ENCODE measurements at places on chromosomes 7 and 10. TPM values are rescaled to one million over a fixed set of nuclear protein-coding genes. Genes with fewer than 3 reads are reported as not detected.

The PNLIP gene
- total RNA-seq, result not detected

The SYT15 gene
- 1.0 TPM for total RNA-seq

The SYT15B gene
- total RNA-seq, result 0.32 TPM

The PPP1R3A gene
- not detected for total RNA-seq

The GHRHR gene
- not detected for total RNA-seq

The SUN3 gene
- 0.97 TPM for total RNA-seq

The ANKRD7 gene
- total RNA-seq, result 0.47 TPM

The AKR1B15 gene
- total RNA-seq, result not detected

The MYH16 gene
- total RNA-seq, result not detected

The REPIN1 gene
- total RNA-seq, result 40.9 TPM

DNA sequence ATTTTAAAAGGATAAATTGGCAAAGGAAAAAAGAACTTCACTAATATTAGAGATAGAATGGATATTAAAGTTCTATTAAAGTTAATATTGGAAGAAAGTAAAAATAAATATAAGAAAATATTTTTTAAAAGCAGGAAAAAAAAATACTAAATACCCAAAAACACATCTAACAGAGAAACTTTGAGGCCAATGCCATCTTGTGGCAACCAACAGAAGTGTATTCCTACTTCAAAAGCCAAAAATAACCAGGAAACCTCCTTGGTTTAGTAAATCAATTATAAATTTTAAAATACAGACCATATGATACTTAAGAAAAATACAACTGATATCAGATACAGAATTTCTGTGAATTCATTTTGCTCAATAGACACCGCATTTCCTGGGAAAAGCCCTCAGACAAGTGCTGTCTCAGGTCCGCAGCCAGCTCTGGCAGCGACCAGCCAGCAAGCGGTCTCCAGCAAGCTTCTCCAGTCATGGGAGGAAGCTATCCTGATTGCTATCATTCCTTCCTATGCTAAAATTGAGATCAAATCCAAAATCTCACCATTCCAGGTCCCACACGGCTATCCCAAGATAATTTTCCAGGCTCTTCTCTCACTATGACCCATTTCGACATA lies 65.3 kb downstream of the LMBR1 start:
- no peak overlapping the region for H3K27ac ChIP-seq
- peaks cover 1% of the 10 kb centered on the region for H3K36me3 ChIP-seq
- H3K4me3 ChIP-seq, result no peak overlapping the region
- no peaks in the 10 kb centered on the region for H3K4me1 ChIP-seq

DNA sequence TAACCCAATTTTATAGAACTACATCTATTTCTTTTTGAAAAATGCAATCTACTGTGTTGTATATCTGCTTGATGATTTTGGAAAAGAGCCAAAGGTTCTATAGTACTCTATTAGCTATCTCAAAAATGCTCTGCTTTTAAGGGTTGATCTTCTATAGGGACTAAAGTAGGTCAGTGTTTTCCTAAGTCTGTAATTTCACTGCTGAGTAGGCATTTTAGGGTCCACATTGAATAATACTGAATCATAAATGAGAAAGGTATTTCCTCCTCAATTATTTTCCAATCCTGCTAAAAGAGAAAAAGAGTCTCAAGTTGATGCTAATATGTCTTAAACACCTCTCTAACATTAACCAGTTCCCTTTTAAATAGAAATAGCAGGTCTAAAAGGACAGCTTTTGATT lies 244.2 kb downstream of the LHFPL3 start:
- no peaks in the 10 kb centered on the region for H3K27me3 ChIP-seq
- no peak overlapping the region for H3K27ac ChIP-seq
- no peaks in the 10 kb centered on the region for H3K36me3 ChIP-seq
- no peak overlapping the region for H3K4me3 ChIP-seq

DNA sequence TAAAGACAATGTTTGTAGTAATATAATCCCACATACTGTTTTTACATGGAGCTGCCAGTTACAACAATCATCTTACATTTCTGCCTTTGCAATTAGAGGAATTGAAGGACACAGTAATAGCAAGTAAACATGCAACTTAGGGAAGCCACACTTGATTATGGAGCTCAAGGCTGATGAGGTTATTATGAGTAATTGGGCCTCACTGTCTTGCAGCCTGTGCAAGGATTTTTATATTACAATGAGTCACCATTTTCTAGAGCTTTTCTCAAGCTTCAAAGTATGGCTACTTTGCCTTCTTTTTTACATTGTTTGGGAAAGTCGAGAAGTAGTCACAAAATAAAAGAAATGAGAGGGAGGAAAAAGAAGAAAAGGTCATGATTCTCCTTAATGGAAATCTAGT lies 226.4 kb downstream of the KIAA1217 start:
- no peak overlapping the region for H3K27ac ChIP-seq
- H3K27me3 ChIP-seq, result peaks cover 2% of the 10 kb centered on the region
- no peaks in the 10 kb centered on the region for H3K36me3 ChIP-seq
- H3K4me1 ChIP-seq, result no peaks in the 10 kb centered on the region

- DNase-seq, result peak; percentile 6
- H3K27ac ChIP-seq, result no peak overlapping the region
- H3K4me3 ChIP-seq, result no peak overlapping the region
These were observed 60.7 kb downstream of the TMEM209 start for GRCh38 chr7:130144312-130145171.

DNA sequence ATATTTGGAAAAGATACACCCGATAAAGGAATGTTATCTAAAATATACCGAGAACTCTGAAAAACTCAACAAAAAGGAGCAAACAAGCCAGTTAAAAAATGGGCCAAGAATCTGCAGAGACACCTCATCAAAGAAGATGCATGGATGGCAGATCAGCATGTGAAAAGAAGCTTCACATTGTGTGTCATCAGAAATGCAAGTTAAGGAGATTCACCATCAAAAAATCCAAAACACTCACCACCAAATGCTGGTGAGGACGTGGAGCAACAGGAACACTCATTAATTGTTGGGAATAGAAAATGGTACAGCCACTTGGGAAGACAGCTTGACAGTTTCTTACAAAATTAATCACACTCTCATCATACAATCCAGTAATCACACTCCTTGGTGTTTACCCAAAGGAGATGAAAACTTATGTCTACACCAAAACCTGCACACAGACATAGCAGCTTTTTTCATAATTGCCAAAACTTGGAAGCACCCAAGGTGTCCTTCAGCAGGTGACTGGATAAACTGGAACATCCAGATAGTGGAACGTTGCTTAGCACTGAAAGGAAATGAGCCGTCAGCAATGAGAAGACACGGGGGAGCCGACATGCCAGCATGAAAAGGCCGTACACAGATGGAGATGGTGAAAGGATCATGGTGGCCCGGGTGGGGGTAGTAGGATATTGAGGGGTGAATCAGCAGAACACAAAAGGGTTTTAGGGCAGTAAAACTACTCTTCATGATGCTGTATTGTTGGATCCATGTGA lies 27.9 kb upstream of the PWWP2B start:
- DNase-seq, result no peak
- H3K27me3 ChIP-seq, result no peaks in the 10 kb centered on the region
- H3K4me3 ChIP-seq, result no peak overlapping the region

- no peak overlapping the region for H3K4me3 ChIP-seq
- peak overlapping the region; percentile 10 for H3K27ac ChIP-seq
- H3K4me1 ChIP-seq, result peaks cover 25% of the 10 kb centered on the region
- DNase-seq, result peak; percentile 45
These were observed 11.1 kb downstream of the C7orf57 start for GRCh38 chr7:48046458-48046857.

GRCh38 chr7:44884621-44885393 lies 523 bp downstream of the PURB start:
- peak; percentile 65 for DNase-seq
- H3K4me3 ChIP-seq, result peak overlapping the region; percentile 88
- H3K27me3 ChIP-seq, result no peaks in the 10 kb centered on the region
- peaks cover 46% of the 10 kb centered on the region for H3K36me3 ChIP-seq

GRCh38 chr7:144842377-144842851 lies 6.6 kb upstream of the TPK1 start:
- H3K4me3 ChIP-seq, result peak overlapping the region; percentile 30
- DNase-seq, result no peak
- H3K27ac ChIP-seq, result peak overlapping the region; percentile 79

DNA sequence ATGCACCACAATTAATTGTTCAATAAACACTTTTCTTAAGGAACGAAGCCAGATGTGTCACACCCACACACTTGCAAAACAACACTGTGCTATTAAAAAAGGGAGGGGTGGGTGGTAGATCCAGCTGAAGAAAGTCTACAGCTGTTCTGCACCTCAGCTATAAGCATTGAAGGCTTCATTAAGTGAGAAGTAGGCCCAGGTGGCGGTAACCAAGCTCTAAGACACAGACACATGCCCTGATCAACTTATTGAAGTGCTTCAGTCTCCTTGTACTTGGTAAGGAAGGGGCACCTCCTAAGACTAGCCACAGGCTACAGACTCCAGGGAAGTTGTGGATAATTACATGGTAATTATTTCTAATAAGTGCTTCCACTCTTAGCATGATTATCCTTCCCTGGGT lies 4.5 kb upstream of the CPVL start:
- H3K4me1 ChIP-seq, result peaks cover 4% of the 10 kb centered on the region
- H3K4me3 ChIP-seq, result no peak overlapping the region
- no peak overlapping the region for H3K27ac ChIP-seq
- no peaks in the 10 kb centered on the region for H3K36me3 ChIP-seq
- H3K27me3 ChIP-seq, result peaks cover 27% of the 10 kb centered on the region

DNA sequence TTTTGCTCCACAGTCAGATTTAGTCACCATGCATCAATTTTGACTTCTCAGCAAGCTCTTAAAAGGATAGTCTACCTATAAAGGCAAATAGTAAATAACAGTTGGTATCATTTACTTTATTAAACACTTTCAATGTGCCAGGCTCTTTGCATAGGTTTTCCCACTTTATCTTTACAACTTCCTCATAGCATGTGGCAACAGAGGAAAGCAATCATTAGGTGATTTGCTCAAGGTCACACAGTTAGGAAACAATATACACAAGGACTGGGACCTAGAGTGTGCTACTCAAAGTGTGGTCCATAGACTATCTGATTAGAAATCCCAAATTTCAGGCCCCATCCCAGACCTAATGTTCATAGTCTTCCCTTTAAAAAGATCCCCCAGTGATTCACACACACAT lies 212.3 kb downstream of the MTERF1 start:
- H3K4me3 ChIP-seq, result no peak overlapping the region
- no peak overlapping the region for H3K27ac ChIP-seq
- no peaks in the 10 kb centered on the region for H3K4me1 ChIP-seq
- H3K36me3 ChIP-seq, result no peaks in the 10 kb centered on the region

GRCh38 chr10:23139677-23140076 lies 44.3 kb downstream of the MSRB2 start:
- no peaks in the 10 kb centered on the region for H3K36me3 ChIP-seq
- no peak for DNase-seq
- H3K4me3 ChIP-seq, result no peak overlapping the region
- peaks cover 20% of the 10 kb centered on the region for H3K27me3 ChIP-seq
- no peaks in the 10 kb centered on the region for H3K4me1 ChIP-seq

DNA sequence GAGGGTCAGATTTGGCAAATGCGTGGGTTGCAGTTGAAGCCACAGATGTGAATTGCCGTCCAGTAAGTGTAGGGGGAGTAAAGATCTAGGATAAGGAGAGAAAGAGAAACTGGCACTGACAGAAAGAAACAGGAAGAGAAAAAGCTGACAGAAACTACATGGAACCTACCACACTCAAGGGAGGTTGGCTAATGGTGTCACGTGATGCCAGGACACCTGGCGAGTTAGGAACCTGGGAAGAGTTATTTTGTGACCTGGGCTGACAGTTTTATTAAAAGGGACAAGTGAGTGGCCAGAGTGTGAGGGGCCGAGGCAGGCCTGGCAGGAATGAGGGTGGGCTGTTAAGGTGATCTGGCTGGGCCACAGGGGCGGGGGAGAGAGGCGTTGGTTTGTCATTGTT lies 188.7 kb downstream of the ADARB2 start:
- H3K27ac ChIP-seq, result no peak overlapping the region
- H3K36me3 ChIP-seq, result no peaks in the 10 kb centered on the region
- no peaks in the 10 kb centered on the region for H3K27me3 ChIP-seq
- DNase-seq, result no peak
- no peak overlapping the region for H3K4me3 ChIP-seq

- no peak for DNase-seq
- H3K27ac ChIP-seq, result no peak overlapping the region
- H3K4me1 ChIP-seq, result peaks cover 58% of the 10 kb centered on the region
- no peaks in the 10 kb centered on the region for H3K27me3 ChIP-seq
- peaks cover 28% of the 10 kb centered on the region for H3K36me3 ChIP-seq
These were observed 17.5 kb downstream of the ZNF862 start for GRCh38 chr7:149855361-149856305.

DNA sequence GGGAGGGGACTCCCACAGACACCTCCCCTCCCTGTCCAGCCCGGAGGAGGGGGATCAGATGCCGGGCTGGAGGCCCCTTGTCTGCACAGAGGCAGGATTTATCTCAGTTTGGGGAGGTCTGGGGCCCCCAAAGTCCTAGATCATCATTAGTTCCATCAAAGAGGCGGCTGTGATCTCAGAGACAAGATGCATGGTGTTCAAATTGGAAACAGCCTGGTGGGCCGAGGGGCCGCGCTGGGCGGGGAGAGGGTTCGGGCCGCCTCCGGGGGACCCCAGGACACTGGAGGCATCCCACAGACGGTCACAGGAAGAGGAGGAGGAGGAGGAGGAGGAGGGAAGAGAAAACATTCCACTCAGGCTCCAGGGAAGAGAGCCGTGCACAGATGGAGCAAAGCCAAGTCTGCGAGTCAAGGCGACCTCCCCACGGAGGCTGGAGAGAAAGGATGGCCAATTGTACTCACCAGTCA lies 69.5 kb upstream of the CUX1 start:
- peaks cover 29% of the 10 kb centered on the region for H3K4me1 ChIP-seq
- H3K27me3 ChIP-seq, result no peaks in the 10 kb centered on the region
- no peak overlapping the region for H3K27ac ChIP-seq

DNA sequence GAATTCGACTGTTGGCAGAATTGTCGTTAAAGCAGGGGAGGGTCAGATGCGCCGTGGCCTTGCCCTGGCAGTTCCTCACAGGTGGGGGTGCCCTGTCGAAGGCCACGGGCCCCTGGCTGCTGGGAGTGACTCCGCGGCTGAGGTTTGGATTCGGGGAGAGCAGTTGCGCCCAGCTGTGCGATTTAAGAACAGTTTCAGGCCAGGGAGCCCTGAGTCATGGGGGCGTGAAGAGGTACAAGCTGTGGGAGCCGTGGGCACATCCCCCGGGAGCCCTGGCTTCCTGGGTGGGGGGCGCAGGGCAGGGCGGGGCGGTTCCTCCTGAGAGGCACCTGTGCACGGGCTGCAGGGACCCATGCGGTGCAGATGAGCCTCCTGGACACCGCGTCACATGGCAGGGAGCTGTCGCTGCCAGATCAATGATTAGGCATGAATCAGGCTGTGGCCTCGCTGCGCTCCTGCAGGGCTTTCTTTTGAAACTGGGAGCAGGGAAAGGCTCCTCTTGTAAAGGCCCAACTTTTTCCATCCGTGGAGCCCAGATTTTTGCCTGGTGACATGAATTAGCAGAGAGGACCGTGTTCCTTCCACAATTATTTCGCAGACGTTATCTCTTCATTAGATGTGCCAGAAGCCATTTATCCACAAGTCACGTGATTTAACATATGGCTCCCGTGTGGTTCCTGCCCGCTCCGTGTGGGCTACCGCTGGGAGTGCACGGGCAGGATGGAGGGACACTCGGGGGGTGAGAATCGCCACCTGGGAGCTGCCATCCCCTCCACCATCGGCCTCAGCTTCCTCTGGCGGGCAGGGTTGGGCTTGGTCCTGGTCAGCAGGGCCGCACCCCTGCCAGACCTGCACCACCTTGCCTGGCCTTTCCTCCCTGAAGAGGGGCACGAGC lies 918 bp downstream of the PWWP2B start:
- peaks cover 23% of the 10 kb centered on the region for H3K4me1 ChIP-seq
- no peaks in the 10 kb centered on the region for H3K27me3 ChIP-seq

All from activated CD8-positive, alpha-beta T cell treated with anti-CD3 and anti-CD28 coated beads, Interleukin-2, amount 10 ng/mL, durations not matched to agents 7 days and 5 days (primary cell).